ENCODE measurements at places on chromosomes 6 and 20.
A peak's percentile ranks its signal among the peaks of the same experiment; 100 is the strongest.

DNA sequence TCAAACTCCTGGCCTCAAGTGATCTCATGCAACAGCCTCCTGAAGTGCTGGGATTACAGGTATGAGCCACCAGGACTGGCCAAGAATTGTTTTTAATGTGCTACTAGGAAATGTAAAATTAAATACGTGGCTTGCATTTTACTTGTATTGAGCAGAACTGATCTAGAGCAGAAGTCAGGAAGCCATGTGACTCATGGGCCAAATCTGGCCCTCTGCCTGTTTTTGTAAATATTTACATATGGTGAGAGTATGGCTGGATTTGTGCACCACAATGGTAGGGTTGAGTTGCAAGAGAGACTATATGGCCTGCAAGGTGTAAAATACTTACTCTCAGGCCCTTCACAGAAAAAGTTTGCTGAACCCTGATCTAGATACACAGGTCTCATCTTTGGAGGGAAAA is 75.8 kb downstream of the LAMP5 start:
- DNase-seq, result peak; percentile 59

GRCh38 chr6:145036236-145036635 is 699.1 kb downstream of the EPM2A start:
- peak; percentile 28 for DNase-seq

DNA sequence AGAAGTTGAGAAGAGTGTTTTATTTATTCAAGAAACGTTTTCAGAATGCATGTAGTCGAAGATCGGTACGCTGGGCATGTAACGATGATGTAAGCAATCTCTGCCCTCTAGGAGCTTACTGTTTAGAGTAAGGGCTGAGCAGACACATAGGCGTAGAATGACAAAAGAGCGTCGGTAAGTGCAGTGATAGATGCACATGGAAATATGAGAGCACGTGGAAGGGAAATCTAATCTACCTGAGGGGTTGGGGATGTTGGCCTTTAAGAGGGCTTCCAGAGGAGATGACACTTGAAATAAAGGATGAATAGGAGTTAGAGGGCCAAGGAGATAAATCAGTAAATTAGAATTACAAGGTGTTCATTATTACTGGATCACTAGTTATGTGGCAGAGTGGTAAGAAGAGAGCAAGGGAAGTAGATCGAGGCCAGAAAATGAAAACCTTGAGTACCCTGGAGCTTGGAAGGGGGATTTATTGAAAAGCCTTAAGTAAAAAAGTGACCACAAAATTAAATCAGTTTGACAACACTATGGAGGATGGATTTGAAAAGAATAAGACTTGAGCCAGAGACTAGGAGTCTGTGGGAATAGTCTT is 782 bp downstream of the TRMT11 start:
- DNase-seq, result no peak

GRCh38 chr6:169099411-169100202 is 154.0 kb downstream of the THBS2 start:
- peak; percentile 31 for DNase-seq

GRCh38 chr20:56957737-56958553 is 308.5 kb downstream of the BMP7 start:
- DNase-seq, result peak; percentile 25

DNA sequence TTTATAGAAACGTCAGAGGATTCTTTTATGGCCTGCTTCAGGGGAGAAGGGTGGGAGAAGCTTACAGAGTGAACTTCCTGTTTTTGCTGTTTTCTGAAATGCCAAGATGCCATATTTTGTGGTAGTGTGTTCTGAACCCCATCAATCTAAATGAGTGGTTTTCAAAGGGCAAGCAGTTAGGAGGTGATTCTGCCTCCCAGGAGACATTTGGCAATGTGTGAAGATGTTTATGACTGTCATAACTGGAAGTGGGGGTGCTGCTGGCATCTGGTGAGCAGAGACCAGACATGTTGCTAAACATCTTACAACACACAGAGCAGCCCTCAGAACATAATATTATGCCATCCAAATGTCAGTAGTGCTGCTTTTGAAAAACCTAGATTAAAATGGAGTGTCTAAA is 6.0 kb upstream of the PRL start:
- DNase-seq, result peak; percentile 26

DNA sequence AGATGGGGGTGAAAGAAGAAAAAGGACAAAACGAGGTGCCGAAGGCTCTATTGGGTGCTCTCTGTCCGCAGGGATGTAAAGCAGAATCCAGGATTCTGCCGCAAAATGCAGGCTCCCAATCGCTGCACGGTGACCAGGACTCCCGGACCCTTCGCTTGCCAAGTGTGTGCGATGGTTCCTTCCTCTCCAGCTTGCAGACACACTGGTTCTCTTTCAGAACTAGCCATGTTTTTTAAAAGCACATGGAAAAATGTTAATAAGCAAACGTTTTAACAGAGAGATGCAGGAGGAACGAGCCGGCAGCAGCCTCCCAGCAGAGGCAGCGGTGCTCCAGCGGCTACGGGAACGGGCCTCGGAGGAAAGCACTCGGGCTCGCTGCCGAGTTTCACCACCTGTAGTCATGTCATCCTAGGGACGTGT is 59.6 kb downstream of the ZNF831 start:
- no peak for DNase-seq

GRCh38 chr20:34127792-34128191 is 15.7 kb upstream of the EIF2S2 start:
- DNase-seq, result no peak

Data from fibroblast of skin of abdomen (primary cell).